ENCODE measurements at places on chromosomes 2 and 18.

DNA sequence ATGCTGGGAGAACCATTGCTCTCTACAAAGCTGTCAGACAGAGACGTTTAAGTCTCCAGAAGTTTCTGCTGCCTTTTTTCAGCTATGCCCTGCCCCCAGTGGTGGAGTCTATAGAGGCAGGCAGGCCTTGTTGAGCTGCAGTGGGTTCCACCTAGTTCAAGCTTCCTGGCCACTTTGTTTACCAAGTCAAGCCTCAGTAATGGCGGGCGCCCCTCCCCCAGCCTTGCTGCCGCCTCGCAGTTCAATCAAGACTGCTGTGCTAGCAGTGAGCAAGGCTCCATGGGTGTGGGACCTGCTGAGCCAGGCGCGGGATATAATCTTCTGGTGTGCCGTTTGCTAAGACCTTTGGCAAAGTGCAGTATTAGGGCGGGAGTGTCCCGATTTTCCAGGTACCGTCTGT lies 52.7 kb upstream of the SCYGR2 start:
- peaks cover 11% of the 10 kb centered on the region for H3K36me3 ChIP-seq
- no peak overlapping the region for H3K27ac ChIP-seq
- peaks cover 5% of the 10 kb centered on the region for H3K4me1 ChIP-seq
- DNase-seq = peak; percentile 40
- no peaks in the 10 kb centered on the region for H3K27me3 ChIP-seq

DNA sequence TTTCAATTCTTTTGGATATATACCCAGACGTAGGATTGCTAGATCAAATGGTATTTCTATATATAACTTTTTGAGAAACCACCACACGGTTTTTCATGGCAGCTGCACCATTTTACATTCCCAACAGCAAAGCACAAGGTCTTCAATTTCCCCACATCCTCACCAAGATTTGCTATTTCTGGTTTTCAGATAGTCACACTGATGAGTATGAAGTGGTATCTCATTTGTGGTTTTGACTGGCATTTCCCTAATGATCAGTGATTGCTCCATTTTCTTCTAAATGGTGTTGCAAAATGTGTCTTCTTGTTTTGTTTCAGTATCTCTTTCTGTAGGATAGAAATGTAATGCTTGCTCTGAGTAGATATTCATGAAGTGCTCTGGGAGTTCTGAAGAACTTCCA lies 52.0 kb downstream of the ANKRD44 start:
- no peak for DNase-seq
- H3K4me1 ChIP-seq = no peaks in the 10 kb centered on the region
- peaks cover 16% of the 10 kb centered on the region for H3K27me3 ChIP-seq
- no peaks in the 10 kb centered on the region for H3K36me3 ChIP-seq

DNA sequence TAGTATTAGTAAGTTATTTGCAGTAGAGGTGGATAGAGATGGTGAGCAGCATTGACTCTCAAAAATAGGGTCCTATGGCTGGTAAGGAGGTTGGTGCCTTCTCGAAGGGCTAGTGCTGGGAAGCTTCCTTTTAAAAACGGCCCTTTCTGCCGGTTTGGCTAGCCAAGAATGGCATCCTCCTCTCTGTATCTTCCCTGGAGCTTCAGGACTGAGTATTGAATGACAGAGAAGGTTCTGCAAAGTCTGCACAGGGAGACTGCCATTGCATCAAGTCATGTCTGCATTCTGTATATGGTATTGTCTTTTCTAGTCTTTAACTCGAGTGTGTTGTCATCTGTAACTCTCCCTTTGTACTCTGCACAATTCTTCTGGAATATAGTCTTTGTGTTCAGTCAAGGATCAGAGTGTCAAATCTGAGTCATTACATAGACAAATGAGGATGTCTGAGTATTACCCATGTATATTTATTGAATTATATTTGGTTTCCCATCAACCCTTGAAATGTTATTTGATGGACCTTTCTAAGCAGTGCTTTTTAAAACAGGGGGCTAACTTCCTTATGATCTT lies 1.1 kb downstream of the LDLRAD4 start:
- no peak overlapping the region for H3K4me3 ChIP-seq
- peaks cover 71% of the 10 kb centered on the region for H3K4me1 ChIP-seq
- DNase-seq = no peak
- no peak overlapping the region for H3K27ac ChIP-seq

- H3K36me3 ChIP-seq = no peaks in the 10 kb centered on the region
- peaks cover 14% of the 10 kb centered on the region for H3K4me1 ChIP-seq
- H3K27ac ChIP-seq = no peak overlapping the region
- H3K4me3 ChIP-seq = no peak overlapping the region
These were observed 4.8 kb downstream of the SPAG16 start for GRCh38 chr2:213288913-213289700.

- H3K27ac ChIP-seq = no peak overlapping the region
- no peaks in the 10 kb centered on the region for H3K4me1 ChIP-seq
- DNase-seq = no peak
- H3K27me3 ChIP-seq = no peaks in the 10 kb centered on the region
These were observed 17.1 kb upstream of the B3GNT2 start for GRCh38 chr2:62178741-62179271.

- no peak for DNase-seq
- H3K4me1 ChIP-seq = no peaks in the 10 kb centered on the region
- no peaks in the 10 kb centered on the region for H3K27me3 ChIP-seq
- no peak overlapping the region for H3K27ac ChIP-seq
These were observed 689.0 kb downstream of the TDRD15 start for GRCh38 chr2:21812766-21813165.

DNA sequence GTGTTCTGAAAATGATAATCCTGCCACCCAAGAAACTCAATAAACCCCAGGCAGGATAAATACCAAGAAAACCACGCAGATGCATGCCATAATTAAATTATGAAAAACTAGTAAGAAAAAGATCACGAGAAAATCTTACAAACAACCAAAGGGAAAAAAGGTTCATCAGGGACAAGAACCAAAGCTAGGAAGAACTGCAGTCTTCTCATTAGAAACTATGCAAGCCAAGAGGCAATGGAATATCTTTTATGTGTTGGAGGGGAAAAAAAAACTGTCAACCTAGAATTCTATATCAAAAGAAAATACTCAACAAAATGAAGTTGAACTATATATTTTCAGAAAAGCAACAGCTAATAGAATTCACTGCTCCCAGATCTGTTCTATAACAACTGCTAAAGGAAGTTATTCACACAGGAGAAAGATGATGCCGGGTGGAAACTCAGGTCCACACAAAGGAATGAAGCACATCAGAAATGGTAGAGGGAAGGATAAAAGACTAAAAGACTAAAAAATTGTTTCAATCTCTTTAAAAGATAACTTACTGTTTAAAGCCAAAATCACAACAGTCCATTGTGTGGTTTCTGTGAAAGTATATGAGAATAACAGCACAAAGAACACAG lies 55.0 kb downstream of the NDUFA10 start:
- DNase-seq = no peak
- H3K4me1 ChIP-seq = no peaks in the 10 kb centered on the region
- H3K27me3 ChIP-seq = no peaks in the 10 kb centered on the region
- no peak overlapping the region for H3K27ac ChIP-seq

DNA sequence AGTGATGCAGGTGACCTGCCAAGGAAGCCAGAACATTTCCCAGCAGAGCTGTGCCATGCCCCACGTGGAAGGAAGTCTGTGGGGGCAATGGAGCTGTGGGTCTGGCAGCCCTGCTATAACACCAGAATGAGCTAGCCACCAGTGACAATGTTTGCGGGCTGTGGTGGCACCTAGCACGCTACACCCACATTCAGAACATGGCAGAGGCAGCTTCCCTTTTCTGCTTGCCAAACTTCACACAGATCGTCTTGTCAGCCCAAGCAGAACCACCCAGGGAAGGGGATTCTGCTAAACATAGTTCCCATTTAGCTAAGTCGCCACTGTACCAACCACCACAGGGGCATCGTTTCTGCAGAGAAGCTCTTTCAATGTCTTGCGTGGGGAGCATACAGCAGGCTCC lies 27.0 kb upstream of the CCDC93 start:
- no peak overlapping the region for H3K27ac ChIP-seq
- H3K4me1 ChIP-seq = no peaks in the 10 kb centered on the region
- no peaks in the 10 kb centered on the region for H3K36me3 ChIP-seq
- H3K27me3 ChIP-seq = no peaks in the 10 kb centered on the region
- no peak for DNase-seq

- H3K27me3 ChIP-seq = no peaks in the 10 kb centered on the region
- H3K27ac ChIP-seq = no peak overlapping the region
- H3K4me3 ChIP-seq = no peak overlapping the region
- H3K36me3 ChIP-seq = no peaks in the 10 kb centered on the region
These were observed 62.5 kb downstream of the LHCGR start for GRCh38 chr2:48693066-48693465.

GRCh38 chr2:2808551-2809058 lies 477.5 kb upstream of the MYT1L start:
- no peak overlapping the region for H3K27ac ChIP-seq
- H3K27me3 ChIP-seq = peaks cover 3% of the 10 kb centered on the region
- no peak for DNase-seq
- H3K4me1 ChIP-seq = no peaks in the 10 kb centered on the region
- H3K4me3 ChIP-seq = no peak overlapping the region

DNA sequence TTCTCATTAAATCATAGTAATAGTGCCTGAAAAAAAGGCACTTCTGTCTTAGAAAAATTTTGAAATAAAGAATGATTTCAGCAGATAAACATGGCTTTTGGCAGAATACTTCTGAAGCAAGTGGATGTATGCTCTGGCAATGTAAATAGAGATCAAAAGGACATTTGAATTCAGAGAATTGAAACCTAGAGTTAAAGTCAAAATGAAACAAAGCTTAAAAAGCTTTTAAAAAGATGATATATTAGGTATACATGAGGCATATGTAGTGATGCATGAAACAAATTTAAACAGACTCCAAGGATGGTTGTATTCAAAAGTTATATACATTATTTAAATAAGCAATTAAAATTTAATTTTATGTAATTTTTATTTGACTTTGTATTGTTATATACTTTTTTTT lies 1344.5 kb upstream of the TMEFF2 start:
- H3K27me3 ChIP-seq = no peaks in the 10 kb centered on the region
- DNase-seq = peak; percentile 6
- no peaks in the 10 kb centered on the region for H3K36me3 ChIP-seq
- H3K4me1 ChIP-seq = 0 out of 2 replicates have a peak, but pooled peaks cover 8% of the 10 kb centered on the region
- H3K27ac ChIP-seq = no peak overlapping the region
- H3K4me3 ChIP-seq = no peak overlapping the region

DNA sequence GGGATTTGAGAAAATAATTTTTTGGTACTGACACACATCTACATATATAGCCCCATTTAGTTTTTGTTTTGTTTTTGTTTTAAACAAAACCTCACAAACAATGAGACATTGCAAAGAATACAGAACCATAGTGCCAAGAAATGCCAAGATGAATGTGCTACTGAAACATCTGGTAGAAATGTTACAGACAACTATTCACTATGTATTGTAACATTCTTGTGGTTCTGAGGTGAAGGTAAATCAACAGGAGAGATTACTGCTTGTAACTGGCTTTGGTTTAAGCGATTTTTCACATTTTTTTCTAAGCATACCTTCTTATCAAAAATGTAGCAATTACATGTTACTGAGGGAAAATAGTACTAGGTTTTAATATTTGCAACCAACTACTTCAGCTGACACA lies 281.3 kb downstream of the ZNF804A start:
- no peaks in the 10 kb centered on the region for H3K4me1 ChIP-seq
- no peak overlapping the region for H3K27ac ChIP-seq
- H3K27me3 ChIP-seq = no peaks in the 10 kb centered on the region
- H3K36me3 ChIP-seq = no peaks in the 10 kb centered on the region

DNA sequence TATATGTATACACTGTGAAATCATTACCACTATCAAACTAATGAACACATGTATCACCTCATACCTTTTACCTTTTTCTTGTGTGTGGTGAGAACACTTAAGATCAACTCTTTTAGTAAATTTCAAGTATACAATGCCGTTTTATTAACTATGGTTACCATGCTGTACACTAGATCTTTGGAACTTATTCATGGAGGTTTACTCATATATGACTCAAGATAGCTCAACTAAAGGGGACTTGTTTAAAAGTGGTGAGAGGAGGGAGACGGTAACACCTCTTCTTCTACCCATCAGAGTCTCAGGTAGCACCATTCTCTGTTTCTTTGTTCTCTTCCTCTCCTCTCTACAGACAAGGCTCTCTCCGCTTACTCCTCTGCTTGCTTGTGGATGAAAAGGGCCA lies 36.1 kb upstream of the TMEM178A start:
- no peak overlapping the region for H3K4me3 ChIP-seq
- no peaks in the 10 kb centered on the region for H3K4me1 ChIP-seq
- no peaks in the 10 kb centered on the region for H3K36me3 ChIP-seq
- no peak overlapping the region for H3K27ac ChIP-seq

- DNase-seq = no peak
- H3K4me3 ChIP-seq = no peak overlapping the region
- no peaks in the 10 kb centered on the region for H3K36me3 ChIP-seq
- H3K27ac ChIP-seq = no peak overlapping the region
These were observed 130.4 kb upstream of the CYP26B1 start for GRCh38 chr2:72278046-72278445.

- H3K27ac ChIP-seq = no peak overlapping the region
- H3K36me3 ChIP-seq = peaks cover 33% of the 10 kb centered on the region
- no peaks in the 10 kb centered on the region for H3K4me1 ChIP-seq
These were observed 77.3 kb upstream of the RPL31 start for GRCh38 chr2:100924520-100925451.

GRCh38 chr2:28224648-28225472 lies 167.8 kb upstream of the FOSL2 start:
- H3K36me3 ChIP-seq = no peaks in the 10 kb centered on the region
- H3K27me3 ChIP-seq = no peaks in the 10 kb centered on the region
- H3K4me3 ChIP-seq = no peak overlapping the region
- H3K27ac ChIP-seq = no peak overlapping the region

DNA sequence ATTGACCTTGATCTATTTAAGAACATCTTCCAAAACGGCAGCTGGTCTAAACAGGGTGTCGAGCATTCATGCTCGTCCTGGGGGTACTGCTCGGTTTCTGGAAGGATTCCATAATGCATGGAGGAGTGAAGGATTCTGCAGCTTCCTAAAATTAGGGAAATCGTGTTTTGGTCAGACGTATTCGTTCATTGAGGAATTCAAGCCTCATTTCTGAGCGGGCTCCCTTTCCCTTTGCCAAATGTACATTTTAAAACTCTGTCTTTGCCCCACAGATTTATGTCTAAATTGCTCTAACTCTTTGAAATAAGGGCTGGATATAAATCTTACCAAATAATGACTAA lies 144.0 kb downstream of the BCL11A start:
- no peak overlapping the region for H3K4me3 ChIP-seq
- H3K27ac ChIP-seq = no peak overlapping the region
- no peaks in the 10 kb centered on the region for H3K36me3 ChIP-seq
- H3K4me1 ChIP-seq = no peaks in the 10 kb centered on the region
- peaks cover 15% of the 10 kb centered on the region for H3K27me3 ChIP-seq

DNA sequence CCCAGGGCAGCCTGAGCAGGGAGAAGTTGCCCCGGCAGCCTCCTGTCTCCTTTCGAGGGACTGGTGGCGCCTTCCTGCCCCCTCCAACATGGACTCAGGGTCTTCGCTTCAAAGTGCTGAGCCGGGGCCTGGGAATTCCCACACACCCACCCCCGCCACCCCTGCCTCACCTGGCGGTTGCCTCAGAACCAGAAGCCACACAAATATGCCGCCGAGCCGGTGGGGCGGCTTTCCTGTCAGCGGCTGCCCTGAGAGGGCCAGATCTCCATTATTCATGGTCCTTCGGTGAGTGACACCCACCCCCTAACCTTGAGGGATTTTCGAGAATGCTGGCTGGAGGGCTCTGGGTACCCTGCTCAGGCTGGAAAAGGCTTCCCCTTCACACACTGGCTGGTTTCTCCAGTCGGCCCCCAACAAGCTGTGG lies 71.7 kb downstream of the SMAD7 start:
- H3K27ac ChIP-seq = no peak overlapping the region
- no peak for DNase-seq
- H3K27me3 ChIP-seq = no peaks in the 10 kb centered on the region
- peak overlapping the region; percentile 63 for H3K4me3 ChIP-seq
- peaks cover 62% of the 10 kb centered on the region for H3K4me1 ChIP-seq

- no peak overlapping the region for H3K27ac ChIP-seq
- H3K36me3 ChIP-seq = no peaks in the 10 kb centered on the region
- H3K4me3 ChIP-seq = no peak overlapping the region
- DNase-seq = no peak
- peaks cover 20% of the 10 kb centered on the region for H3K4me1 ChIP-seq
These were observed 13.6 kb downstream of the UPP2 start for GRCh38 chr2:158115202-158115767.
